Aorta (tissue), 5 donors: ENCODE measurements at places on chromosomes 6 and 20. TPM values are rescaled to one million over a fixed set of nuclear protein-coding genes. Genes with fewer than 3 reads are reported as not detected.
A peak's percentile ranks its signal among the peaks of the same experiment; 100 is the strongest.

DNA sequence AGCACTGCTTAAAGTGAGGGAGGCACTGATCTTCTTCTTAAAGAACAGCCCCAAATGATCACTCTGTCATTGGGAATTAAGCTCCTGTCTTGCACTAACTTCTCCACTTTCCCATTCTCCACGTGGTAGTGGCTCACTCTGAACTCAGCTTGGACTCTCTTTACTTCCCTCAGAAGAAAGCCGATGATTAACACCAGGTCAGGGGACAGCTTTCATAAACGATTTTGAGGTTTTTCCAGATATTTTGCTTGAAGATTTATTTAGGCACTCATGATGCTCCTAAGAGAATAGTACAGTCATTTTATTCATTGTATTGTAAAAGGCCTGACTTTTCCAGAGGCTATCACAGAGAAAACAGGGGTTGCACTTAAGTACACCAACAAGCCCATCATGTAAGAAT, 81.0 kb upstream of the LTV1 start:
- no peak for DNase-seq

DNA sequence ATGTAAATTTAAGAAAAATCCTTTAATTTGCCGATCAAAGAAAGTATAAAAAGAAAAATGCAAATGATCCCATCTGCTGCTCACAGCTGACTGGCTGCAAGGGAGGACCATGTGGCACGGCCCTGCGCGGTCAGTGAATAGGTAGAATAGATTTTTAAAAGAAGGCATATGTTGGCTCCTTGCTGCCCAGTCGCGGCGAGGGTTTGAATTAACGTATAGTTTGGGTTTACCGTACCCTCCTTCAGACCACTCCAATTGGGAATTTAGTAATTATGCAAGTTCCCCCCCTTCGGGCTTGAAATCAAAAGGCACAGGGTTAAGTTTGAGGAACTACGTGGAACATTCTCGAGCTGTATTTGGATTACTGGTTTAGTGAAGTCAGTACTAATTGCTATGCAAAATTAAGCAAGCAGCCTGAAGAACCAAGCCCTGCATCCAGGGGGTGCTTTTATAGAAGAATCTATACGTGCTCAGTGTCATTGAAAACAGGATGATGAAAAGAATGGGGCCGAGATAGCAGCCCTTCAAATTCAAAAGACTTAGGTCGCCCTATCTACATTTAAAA, 1.1 kb upstream of the BEND3 start:
- no peak for DNase-seq

- DNase-seq, result no peak
Observed at GRCh38 chr20:63829945-63830835, 874 bp downstream of the ZBTB46 start.

GRCh38 chr6:25215881-25216280, 63.3 kb upstream of the CARMIL1 start:
- no peak for DNase-seq

DNA sequence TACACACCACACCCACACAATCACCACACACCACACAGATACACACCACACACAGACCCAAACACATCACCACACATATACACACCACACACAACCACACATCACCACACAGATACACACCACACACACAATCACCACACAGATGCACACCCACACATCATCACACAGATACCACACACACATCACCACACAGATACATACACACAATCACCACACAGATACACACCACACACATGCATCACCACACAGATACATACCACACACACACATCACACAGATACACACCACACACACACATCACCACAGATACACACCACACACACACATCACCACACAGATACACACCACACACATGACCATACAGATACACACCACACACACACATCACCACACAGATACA, 73.2 kb downstream of the GRM4 start:
- DNase-seq, result no peak

DNA sequence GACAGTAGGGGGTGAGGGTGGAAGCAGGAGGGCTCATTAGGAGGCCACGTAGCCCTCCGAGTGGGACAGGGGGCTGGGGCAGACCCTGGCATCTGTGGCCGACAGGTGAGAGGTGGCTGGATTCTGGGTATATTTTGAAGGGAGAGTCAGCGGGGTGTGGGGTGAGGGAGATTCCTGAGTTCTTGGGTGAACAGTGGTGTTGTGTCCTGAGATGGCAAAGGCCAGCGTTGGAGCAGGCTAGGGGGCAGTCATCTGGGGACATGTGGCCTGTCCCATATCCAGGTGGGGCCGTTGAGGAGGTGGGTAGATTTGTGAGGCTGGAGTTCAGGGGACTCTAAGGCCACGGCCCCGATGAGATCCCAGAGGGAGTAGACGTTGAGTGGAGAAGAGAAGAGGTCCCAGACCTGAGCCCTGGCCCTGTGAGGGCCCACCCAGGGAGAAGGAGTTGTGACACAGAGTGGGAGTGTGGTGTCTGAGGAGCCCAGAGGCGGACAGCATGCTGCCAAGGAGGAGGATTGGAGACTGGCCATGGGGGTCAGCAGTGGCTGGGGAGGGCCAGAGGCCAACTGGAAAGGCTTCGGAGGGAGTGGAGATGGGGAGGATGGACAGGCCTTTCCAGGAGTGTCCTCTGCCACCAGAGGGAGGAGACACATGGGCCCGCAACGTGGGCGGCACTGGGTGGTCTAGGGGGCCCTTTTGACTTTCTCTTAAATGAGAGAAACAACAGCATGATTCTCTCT, 19.6 kb downstream of the PACSIN1 start:
- peak; percentile 56 for DNase-seq

DNA sequence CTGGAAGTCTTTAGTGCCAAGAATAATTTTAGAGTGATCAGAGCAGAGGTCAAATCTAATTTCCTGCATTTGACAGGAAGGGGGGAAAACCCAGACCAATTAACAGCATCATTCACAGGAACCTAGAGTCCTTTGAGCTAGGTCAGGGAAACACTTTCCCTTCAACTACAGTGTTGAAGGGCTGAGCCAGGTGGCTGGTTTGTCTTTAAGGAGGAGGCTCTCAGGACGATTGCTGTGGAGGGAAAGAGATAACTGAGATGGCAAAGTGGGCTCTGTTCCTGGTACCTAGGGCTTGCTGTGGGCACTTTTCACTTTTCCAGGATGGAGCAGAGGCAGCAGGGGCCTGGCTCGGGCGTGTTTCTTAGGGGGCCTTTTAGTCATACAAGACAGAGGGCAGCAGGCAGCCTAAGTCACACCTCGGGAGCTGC, 111.9 kb downstream of the SCML4 start:
- DNase-seq, result no peak

GRCh38 chr6:42846505-42846904, 32.9 kb upstream of the RPL7L1 start:
- DNase-seq, result no peak

DNA sequence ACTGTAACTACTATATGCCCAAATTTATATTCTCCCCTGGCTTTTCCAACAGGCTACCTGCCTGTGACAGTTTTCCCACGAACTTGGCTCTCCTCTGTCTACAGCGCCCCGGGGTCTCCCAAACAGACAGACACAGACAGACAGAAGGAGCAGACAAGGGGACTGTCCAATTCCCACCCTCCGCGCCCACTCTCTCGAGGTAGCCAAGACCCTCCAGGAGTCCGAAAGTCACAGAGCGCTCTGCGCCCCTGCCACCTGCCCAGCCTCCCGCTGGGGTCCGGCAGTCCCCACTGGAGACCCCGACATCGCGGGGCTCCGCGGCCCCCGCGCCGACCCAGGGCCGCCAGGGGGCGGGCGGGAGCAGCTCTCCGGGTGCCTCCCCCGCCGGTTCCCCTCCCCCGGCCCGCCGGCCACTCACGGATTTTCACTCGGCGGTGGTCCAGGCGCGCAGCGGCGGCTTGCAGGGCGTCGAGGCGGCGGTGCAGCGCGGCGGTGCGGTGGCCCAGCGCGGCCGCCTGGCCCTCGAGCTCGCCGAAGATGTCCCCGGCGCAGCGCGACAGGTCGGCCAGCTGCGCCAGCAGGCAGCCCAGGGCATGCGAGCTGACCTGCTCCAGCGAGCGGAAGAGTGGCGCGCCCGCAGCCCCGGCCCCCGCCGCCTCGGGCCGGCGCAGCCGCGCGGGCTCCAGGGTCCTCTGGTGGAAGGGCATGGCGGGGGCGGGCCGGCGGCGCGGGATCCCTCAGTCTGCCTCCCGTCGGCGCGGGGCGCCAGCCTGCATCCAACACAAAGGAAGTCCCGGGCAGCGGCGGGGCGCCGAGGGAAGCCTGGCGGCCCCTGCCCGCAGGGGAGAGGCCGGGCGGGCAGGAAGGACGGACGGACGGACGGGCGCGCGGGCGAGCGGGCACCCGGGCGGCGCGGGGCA, 81.3 kb upstream of the CCDC28A start:
- peak; percentile 82 for DNase-seq

DNA sequence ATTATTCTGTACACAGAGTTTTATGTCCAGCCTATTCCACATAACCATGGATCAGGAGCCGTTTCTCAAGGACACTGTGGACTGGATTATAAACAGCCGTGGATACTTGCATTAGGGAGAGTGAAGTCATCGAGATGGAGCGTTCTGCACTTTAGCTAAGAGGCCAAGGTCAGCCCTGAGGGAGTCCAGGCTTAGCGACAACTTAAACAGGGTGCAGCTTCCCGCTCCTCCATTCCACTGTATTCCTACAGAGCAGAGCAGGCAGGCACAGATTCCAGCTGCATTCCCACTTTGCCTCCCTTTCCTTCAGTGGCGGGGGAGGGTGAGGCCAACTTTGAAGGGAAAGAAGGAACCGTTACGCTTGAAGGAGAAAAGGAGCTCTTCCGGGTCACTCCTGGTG, 59.5 kb downstream of the RAMACL start:
- DNase-seq, result no peak

GRCh38 chr6:3311826-3312225, 53.1 kb downstream of the PSMG4 start:
- no peak for DNase-seq

GRCh38 chr6:13124131-13124530, 204.2 kb downstream of the TBC1D7 start:
- DNase-seq, result no peak

DNA sequence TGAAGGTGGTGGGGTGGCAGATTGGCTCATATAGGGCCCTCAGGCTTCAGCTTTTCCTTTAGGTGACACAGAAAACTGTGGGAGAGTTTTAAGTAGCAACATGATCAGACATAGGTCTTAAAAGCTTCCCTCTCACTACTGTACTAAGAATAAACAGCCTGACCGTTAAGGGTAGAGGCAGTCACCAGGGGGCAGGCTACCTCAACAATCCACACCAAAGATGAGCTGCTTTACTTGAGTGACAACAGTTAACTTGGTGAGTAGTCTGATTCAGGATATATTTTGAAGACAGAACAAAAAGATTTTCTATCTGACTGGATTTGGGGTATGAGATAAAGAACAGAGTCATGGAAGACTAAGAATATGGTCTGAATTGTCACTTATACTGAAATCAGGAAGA, 193.1 kb upstream of the SHLD1 start:
- peak; percentile 54 for DNase-seq

- no peak for DNase-seq
Observed at GRCh38 chr6:56959938-56960337, 5.0 kb downstream of the BEND6 start.

DNA sequence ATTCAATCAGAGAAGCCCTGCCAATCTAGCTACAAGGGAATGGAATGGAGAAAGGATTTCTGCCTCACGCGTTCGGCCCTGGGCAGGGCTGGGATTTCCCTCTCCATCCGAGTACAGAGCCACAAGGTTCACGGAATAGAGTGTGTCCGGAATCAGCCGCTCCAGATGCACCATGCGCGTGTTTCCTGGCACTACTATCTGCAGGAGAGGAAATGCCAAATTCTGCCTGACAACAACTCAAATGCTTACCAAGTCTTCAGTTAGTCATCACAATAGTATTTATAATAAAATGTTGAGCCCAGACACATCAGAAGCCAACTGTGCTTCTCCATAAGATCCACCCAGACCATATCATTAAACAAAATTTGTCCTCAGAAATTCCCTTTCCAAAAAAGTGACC, 75.1 kb downstream of the COL12A1 start:
- no peak for DNase-seq

DNA sequence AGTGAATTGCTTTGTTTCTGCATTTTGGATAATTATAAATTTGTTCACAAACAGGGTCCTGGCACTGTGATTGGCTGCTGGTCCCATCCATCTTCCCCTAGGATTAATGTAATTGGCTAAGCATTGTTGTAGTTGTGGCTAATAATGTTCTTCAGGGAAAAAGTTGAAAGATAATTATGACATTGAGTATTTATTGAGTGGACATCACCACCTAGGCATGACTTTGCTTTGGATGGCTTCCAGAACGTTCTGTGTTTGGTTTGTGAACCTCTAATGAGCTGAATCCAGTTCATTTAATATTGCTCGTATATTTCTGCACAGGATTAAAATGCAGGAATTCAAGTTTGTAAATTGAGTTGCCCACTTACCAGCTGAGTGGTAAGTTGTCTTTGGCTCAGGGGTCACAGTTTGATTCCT, 55.1 kb downstream of the ARID1B start:
- DNase-seq, result no peak

DNA sequence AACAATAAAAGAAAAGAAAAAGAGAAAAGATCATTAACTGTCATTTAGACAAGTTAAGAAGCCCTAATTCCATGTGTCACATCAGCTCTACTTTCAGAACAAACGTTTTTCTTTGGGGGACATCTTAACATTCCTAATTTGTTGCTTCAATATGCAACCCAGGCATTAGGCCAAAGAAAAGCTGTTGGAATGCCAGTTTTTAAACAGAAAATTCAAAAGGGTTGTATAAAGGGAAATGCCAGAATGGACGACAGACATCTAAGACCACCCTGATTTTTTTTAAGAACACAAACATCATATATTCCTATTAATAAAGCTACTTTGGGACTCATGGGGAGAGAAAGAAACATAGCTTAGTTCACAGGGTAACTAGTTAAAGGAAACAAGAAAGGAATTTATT, 315.0 kb downstream of the GMDS start:
- DNase-seq, result no peak

DNA sequence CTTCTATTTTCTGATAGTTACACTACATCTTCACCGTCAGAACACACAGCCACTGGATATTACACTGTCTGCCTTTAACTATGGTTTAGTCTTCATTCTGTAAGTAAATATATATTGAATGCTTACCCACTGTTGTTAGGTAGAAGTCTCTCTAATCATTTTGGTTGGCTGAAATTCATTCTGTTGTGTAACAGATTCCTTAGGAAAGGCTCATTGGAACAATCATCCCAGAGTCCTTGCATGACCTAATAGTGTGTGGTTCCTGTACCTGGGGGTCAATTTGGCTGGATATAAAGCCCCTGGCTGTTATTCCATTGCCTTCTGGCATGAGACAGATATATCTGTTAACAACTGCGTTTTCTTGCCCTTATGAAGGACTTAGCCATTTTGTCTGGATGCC, 9.9 kb downstream of the BLOC1S5 start:
- DNase-seq, result no peak

Gene RSPO3
- total RNA-seq, result 12.5 TPM

Gene IL17F
- total RNA-seq, result not detected

Gene EEF1A2
- 1.5 TPM for total RNA-seq

Gene FUT9
- not detected for total RNA-seq

Gene MLIP
- 2.6 TPM for total RNA-seq

Gene MSH5
- 5.9 TPM for total RNA-seq

Gene CHRNA4
- total RNA-seq, result not detected

Gene ARFGEF3
- 2.5 TPM for total RNA-seq
